Right cardiac atrium (tissue), 5 donors: ENCODE measurements at places on chromosomes 5 and 9.
A peak's percentile ranks its signal among the peaks of the same experiment; 100 is the strongest.

GRCh38 chr5:135171336-135171735, 137.3 kb upstream of the PITX1 start:
- no peak for DNase-seq

DNA sequence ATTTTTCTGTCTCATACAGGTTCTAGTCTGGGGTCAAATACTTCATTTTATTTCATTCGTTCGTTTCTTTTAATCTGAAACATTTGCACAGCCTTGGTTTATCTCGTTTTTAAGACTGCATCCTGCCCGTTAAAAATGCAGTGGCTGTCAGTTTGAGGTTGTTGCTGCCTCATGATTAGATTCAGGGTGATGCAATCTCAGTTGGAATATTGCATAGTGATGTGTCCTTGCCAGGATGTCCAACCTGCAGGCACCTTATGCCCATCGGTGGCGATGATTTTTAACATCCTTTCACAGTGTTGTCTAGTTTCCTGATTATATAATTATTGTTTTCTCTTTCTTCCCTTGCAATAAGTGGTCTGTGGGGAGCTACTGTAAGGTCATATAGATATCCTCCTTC, 45.1 kb downstream of the SH3GL2 start:
- DNase-seq, result no peak

DNA sequence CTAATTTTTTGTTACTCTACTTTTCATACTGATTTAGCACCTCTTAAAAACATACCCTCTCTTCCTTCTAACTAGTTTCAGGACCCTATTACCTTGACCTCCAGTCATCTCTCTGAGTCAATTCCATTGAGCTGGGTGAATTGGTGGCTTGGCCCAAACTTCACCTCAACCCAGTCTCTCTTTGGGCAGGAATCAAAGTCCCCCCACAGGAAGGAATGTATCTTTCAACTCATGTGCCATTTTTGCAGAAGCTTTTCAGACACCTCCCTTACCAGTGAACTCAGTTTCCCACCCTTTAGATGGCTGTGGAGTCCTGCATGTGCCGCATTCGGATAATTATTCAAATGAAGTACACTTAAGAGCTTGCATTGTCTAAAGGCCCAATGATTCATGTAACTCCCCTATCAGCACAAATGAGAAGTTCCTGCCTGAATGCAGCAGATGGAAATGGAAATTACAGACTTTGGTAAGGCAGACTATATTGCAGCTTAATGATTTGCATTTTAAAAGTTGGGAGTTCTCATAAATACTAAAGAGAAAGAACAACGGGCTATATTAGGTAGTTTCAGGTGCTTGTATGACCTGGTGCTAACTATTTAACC, 693.5 kb downstream of the PTPRD start:
- DNase-seq, result no peak

GRCh38 chr5:54774281-54775170, 210.9 kb downstream of the ESM1 start:
- DNase-seq, result peak; percentile 89

DNA sequence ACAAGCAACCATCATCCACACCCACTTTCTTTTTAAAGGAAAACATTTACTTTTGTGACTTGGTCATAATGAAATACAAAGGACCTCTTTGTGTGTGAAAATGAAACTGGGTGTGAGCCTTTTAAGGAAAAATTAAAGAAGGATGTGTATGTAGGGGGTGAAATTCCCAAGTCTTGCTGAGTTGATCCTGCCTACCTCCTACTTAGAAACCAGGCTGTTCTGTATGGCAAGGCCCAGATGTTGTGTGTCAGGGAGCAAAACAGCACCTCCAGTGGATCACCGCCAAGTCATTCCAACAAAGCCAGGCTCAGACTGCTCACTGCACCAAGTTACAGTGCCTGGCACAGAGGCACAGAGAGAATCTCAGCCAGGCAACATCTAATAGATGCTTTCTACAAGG, 198.5 kb upstream of the FBN2 start:
- DNase-seq, result peak; percentile 73

- DNase-seq, result no peak
Measured at GRCh38 chr9:89701221-89701798, 96.5 kb downstream of the GADD45G start.

DNA sequence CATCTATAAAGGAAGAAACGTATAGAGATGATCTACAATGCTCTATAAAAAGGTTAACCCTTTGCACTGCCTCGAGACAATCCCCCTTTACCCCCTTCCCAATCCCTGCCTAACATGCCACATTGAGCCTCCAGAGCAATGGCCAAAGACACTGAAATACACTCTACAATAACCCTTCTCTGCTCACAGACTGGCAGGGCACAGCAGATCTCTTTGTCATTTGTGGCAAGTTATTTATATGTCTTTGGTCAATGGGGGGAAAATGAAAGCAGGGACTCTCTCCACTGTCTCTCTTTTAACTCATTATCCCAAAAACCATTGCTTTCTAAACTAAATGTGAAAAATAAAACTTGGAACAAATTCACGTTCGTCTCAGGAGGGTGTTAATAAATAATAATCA, 51.7 kb downstream of the PTCH1 start:
- no peak for DNase-seq

GRCh38 chr5:14199902-14200301, 56.8 kb downstream of the TRIO start:
- DNase-seq, result no peak

GRCh38 chr9:110728058-110728457, 59.5 kb downstream of the MUSK start:
- DNase-seq, result no peak

GRCh38 chr5:167634432-167634831, 657.0 kb upstream of the WWC1 start:
- DNase-seq, result no peak

DNA sequence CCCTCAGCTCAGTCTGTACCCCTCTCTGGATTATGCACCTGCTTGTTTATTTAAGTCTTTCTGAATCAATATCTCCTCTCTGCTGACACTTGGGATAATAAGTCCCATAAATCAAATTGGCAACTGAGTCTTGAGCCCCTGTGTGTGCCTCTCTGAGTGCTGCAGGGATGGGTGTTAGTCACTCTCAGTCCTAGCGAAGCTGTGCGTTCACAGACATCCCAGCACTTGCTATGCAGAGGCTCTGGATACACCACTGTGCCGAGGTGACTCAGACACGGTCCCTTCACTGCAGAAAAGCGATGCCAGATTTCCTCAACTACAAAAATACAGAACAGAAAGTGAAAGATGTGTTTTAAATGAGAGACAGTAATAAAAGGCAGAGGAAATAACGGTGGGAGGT, 4.1 kb upstream of the KCNMB1 start:
- no peak for DNase-seq

DNA sequence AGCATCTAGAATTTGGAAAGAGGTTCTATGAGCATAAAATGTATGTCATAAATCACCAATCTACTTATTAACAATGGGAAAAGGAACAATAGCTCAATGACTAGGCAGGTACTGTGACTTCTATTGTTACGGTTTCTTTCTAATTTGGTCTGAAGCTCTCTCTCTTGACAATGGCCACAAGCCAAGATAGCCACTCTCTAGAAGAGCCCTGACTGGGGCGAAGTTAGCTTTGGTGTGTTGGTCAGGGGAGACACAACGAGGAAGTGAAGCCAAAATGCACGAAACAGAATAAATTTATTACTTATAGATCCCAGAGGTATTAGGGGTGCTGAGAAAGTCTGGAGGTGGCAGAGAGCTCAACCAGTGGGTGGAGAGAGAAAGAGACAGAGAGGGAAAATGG, 9.4 kb upstream of the RAD23B start:
- DNase-seq, result no peak

- DNase-seq, result peak; percentile 70
Measured at GRCh38 chr9:77647267-77648233, 572 bp downstream of the GNA14 start.

GRCh38 chr5:17925276-17925675, 291.0 kb downstream of the TAF11L14 start:
- DNase-seq, result no peak
